Activated naive CD8-positive, alpha-beta T cell treated with anti-CD3 and anti-CD28 coated beads, Interleukin-2, amount 50 U/mL, for 24 hours (primary cell): ENCODE measurements at places on chromosomes 2 and 18.

GRCh38 chr18:69128566-69128965, 272.1 kb upstream of the DOK6 start:
- H3K27me3 ChIP-seq, result no peaks in the 10 kb centered on the region
- H3K4me3 ChIP-seq, result no peak overlapping the region
- no peaks in the 10 kb centered on the region for H3K36me3 ChIP-seq

DNA sequence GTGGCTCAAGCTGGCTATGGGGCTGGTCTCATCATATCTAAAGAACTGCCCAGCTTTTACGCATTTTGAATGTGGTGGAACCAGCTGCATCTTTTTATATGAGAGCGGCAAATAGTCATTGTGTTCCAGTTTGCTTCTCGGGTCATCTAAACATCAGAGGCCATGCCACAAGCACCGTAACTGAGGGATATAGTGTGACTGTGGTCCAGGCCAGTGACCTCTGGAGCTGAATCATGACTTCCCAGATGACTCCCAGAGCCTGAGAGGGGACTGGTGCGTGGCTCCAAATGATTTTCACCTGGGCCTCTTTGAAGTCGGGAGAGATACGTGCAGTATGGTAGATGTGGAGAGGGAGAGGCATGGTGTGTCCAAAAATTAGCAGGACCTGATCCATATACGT, 271.0 kb downstream of the NEDD4L start:
- H3K36me3 ChIP-seq, result no peaks in the 10 kb centered on the region
- H3K27me3 ChIP-seq, result no peaks in the 10 kb centered on the region

DNA sequence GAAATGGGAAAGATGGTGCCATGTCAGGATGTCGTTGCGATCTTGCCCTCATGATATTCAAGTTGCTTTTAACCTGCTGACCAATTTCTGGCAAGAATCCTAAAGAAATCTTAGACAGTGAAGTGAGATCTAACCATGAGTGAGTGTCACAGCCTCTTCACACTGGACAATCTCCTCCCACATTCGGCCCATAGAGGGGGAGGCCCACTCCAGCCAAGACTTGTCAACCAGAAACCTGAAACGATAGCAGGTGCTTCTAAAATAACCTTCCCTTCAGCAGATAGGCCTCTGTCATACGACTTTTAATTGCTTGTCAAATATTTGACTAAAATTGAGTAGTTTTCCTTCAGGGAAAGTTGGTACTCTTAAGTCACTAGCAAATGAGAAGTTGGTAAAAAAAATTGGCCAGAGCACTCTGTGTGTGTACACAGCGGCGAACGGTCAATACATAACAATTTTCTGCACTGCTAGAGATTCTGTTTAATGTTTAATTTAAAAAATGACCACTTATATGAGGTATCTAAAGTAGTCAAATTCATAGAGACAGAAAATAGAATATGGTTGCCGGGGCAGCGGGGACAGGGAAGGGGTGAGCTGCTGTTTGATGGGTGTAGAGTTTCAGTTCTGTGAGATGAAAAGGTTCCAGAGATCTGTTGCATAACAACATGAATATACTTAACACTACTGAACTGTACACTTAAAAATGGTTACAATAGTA, 110.2 kb downstream of the VAPA start:
- H3K27ac ChIP-seq, result no peak overlapping the region
- DNase-seq, result no peak
- H3K4me1 ChIP-seq, result no peaks in the 10 kb centered on the region

GRCh38 chr18:45249246-45249661, 366.0 kb upstream of the SLC14A2 start:
- no peak overlapping the region for H3K4me3 ChIP-seq
- H3K36me3 ChIP-seq, result no peaks in the 10 kb centered on the region
- no peaks in the 10 kb centered on the region for H3K4me1 ChIP-seq

DNA sequence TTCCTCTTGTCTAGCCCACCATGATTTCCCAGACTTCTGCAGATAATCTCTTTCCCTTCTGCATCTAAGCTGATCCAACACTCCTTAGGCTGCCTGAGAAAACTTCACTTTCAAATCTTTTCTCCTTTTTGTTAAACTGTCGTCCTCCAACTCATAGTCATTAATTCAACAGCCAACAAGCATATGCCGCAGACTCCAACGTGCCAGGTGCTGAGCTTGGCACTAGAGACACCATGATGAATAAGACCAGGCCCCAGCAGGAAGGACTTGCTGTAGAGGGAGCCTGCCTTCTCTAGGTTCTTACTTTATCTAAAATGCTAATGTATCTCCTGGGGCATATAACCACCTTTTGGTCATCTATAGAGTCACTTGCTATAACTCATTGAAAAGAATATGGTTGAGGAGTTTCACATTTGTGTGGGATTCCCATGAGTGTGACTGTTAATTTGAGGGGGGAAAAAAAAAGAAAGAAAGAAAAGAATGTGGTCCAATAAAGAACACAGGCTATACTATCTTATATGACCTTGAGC, 51.0 kb downstream of the ANKRD44 start:
- peaks cover 86% of the 10 kb centered on the region for H3K4me1 ChIP-seq
- no peak for DNase-seq
- peak overlapping the region; percentile 15 for H3K4me3 ChIP-seq
- H3K27ac ChIP-seq, result peak overlapping the region; percentile 92

GRCh38 chr2:187233811-187234210, 214.2 kb downstream of the CALCRL start:
- no peak overlapping the region for H3K4me3 ChIP-seq
- no peak overlapping the region for H3K27ac ChIP-seq
- no peaks in the 10 kb centered on the region for H3K4me1 ChIP-seq
- no peaks in the 10 kb centered on the region for H3K36me3 ChIP-seq

DNA sequence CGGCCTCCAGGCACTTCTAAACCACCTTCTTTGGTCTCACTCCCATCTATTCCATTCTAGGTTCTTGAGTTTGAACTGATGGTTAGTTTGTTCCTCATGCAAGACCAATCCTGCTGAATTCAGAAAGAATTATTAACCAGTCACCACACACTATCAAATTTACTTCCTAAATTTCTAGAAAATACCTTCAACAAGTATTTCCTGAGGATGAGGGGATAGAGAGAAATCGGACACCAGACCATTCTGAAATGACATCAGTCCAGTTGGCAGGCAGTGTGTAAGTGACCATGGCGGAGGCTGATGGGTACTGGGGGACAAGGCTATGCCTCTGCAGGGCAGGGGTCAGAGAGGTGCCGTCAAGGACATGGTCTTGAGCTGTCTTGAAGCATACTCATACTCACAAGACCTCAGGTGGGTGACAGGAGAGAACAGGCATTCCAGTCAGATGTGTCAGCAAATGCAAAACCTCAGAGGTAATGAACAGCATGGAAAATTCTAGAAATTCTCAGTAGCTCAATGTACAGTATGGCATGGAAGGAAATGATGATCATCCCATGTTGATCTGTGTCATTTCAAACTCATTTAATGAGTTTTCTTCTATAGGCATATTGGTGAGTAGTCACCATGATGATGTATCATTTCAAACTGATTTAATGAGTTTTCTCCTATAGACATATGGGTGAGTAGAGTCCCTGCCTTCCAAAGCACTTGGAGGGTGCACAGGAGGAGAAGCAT, 119.6 kb downstream of the DDX1 start:
- no peak for DNase-seq
- no peaks in the 10 kb centered on the region for H3K27me3 ChIP-seq
- no peaks in the 10 kb centered on the region for H3K4me1 ChIP-seq

DNA sequence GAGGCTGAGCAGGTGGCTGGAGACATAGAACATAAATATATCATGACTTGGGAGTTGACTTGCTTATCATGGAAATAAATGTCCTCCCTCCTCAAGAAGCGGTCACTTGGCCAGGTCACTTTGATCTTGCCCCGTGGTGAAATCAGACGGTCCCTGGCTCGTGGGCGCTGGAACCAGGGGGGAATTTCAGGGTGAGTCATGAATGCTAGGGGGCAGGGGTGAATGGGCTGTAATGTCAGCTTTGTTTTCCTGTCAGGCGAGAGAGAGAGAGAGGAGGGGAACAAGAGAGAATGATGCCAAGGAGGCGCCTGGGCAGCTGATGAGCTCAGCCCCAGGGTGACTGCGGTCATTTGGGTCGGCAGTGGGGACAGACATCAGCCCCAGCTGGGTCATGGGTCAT, 47.7 kb downstream of the RRM2 start:
- no peak for DNase-seq
- no peaks in the 10 kb centered on the region for H3K27me3 ChIP-seq
- peaks cover 4% of the 10 kb centered on the region for H3K4me1 ChIP-seq
- peaks cover 2% of the 10 kb centered on the region for H3K36me3 ChIP-seq
